ENCODE measurements at places on chromosomes 6 and 20.

DNA sequence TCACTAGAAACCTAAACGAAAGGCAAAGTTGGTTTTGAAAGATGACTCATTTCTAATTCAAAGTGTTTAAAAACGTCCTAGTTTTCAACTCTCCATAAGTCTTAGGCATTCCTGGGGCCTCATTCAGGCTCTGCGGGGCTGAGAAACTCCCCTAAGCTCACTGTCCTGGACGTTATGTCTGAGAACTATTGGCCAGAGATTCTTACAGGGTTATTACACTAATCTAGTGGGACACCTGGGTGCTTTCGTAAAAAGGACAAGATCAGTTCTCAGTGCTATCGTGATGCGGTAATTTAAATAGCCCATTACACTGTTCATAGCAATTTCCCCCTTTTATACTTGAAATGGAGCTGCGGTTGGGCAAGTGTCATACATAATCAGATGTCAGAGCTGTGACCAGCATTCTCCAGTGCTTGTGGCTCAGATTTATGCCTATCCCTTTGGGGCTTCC is 280.9 kb downstream of the QKI start:
- no peak for DNase-seq

- DNase-seq: no peak
Measured at GRCh38 chr6:160355001-160355400, 6.8 kb downstream of the SLC22A3 start.

GRCh38 chr6:110359556-110359955 is 1.4 kb upstream of the METTL24 start:
- DNase-seq: no peak

DNA sequence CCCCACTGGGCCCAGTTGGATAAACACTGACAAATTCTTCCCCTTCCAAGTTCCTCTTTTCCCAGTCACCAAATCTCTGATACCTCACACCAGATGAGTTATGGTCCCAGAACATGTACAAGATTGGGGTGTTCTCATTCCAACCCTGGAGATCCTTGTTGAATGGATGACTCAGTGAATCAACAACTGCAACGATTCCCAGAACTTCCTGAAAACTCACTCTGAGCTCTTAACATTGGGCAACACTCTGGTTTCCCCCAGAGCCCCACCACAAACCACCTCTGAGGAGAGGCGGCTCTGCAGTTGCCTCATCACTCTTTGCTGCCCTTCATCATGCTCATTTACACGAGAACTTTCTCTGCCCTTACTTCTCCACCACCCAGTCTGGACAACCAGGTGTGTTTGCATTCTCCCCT is 115.2 kb downstream of the MRPL14 start:
- peak; percentile 90 for DNase-seq

DNA sequence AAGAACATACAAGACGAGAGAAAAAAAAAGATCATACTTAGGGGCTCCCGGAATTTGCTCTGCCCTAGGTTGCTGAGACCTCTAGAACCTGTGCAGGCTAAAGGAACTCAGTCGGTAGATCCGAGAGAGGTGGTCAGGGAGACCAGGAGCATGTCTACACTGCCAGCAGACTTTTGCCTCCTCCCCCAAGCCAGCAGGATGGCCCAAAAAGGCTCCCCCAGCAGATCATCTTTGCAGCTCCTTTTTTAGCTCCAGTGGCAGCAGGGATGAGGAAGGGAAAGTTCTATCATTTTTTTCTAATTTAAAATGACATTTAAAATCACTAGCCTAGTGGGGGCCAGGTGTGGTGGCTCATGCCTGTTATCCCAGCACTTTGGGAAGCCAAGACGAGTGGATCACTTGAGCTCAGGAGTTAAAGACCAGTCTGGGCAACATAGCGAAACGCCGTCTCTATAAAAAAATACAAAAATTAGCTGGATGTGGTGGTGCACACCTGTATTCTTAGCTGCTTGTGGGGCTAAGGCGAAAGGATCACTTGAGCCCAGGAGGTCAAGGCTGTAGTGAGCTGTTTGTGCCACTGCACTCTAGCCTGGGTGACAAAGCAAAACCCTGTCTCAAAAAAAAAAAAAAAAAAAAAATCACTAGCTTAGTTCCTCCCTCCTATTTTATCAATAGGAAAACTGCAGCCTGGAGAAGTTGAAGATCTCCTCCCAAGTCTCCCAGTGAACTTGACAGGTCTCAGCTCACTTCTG is 69.3 kb upstream of the MYL9 start:
- DNase-seq: no peak

- no peak for DNase-seq
Measured at GRCh38 chr6:72316675-72317380, 305.0 kb upstream of the KCNQ5 start.

GRCh38 chr6:113149511-113149910 is 707.6 kb upstream of the MARCKS start:
- no peak for DNase-seq

- no peak for DNase-seq
Measured at GRCh38 chr20:8183526-8183925, 51.5 kb downstream of the PLCB1 start.

DNA sequence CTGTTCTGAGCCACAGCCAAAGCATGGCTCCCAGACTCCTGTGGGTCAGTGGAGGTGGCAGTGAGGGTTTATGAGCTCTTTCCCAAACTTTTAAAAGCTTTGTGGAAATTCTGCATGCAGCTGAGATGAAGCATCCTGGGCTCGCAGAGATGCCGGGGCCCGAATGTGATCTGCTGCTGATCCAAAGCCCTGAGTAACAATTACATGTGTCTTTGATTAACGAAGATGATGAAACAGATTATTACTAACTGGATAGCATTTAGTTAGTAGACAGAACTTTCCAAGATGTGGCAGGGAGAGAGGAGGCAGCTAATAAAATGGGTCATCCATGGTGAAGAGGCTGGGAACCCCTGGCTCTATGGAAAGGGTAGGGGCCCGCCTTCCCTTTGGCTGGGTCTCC is 43.9 kb upstream of the MDFI start:
- no peak for DNase-seq

- no peak for DNase-seq
Measured at GRCh38 chr20:57688864-57689263, 21.0 kb downstream of the PMEPA1 start.

- DNase-seq: no peak
Measured at GRCh38 chr6:169082817-169083507, 170.7 kb downstream of the THBS2 start.

DNA sequence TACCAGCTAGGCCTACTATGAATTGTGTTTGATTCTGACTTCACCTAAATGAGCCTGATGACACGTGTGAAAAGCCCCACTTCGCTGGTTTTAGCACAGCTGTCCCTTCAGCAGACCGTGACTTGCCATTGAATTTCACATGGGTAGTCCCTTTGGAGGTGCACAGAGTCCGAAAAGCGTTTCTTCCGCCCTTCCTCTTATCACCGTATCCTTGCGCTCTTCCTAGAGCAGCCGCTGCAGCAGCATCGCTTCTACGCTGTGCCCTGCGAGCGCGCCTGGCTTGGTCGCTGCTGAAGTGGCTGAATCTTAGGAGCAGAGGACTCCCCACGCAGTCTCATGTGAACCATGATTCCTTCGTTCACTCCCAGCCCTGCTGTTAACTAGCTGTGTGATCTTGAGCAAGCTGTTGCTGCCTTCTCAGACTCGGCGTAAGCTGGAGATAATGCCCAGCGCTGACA is 127.0 kb downstream of the PACRG start:
- DNase-seq: no peak

GRCh38 chr6:19209202-19209601 is 628.0 kb upstream of the ID4 start:
- DNase-seq: no peak

DNA sequence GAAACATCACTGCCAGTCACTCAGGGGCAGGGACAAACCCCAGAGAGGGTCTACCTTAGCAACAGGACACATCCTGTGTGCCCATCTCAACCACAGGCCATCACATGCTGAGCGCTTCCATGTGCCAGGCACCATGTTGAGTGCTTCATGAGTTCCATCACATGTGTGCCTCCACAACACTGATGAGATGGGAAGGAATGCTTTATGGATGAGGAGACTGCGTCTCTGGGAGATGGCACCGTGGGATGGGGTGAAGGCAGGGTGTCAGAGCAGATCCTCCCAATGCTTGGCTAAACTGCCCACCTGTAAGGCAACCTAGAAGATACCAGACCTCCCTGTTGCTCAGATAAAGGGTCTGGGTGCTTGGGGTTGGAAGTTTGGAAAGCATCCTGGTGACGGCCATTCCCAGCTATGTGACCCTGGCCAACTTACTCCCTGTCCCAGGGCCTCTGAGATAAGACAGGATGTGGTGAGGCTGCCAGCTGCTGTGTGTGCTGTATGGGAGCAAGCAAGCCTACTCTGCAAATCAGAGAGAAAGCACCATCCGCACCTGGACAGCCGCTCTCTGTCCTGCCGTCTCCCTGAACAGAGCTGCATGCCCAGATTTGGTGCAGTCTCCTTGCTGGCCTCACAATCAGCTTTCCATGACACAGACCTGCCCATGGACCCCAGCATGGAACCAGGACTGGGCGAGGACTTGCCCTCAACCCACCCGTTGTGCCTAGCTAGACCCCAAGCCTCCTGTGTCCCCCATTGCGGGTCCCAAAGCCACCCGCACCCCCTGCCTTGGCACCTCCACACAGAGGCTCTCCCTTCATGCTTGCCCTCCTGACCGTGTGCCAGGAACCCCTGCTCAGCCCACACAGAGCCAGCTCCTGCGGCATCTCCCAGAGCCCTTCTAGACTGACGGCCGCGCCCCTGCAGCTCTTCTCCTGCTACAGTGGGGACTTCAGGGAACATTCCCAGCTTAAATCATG is 143.7 kb downstream of the SYNDIG1 start:
- no peak for DNase-seq

- DNase-seq: no peak
Measured at GRCh38 chr6:160767647-160768019, 65.6 kb downstream of the PLG start.

GRCh38 chr6:88574031-88574430 is 389.4 kb downstream of the RNGTT start:
- no peak for DNase-seq

DNA sequence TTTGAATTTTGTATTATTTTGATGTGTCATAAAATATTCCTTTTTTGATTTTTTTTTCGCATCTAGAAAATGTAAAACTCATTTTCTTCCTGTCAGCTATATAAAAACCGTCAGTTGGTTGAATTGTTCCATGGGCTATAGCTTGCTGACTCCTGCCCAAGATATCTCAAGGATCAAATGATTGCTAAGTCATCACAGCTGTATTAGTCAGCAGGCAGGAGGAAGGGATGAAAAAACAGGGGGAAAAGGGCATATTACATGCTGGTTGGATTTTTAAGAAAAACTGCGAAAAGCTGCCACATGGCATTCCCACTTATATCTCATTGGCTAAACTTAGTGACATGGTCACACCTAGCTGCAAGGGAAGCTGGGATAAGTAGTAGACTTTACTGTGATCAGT is 569.9 kb downstream of the BCKDHB start:
- DNase-seq: no peak

DNA sequence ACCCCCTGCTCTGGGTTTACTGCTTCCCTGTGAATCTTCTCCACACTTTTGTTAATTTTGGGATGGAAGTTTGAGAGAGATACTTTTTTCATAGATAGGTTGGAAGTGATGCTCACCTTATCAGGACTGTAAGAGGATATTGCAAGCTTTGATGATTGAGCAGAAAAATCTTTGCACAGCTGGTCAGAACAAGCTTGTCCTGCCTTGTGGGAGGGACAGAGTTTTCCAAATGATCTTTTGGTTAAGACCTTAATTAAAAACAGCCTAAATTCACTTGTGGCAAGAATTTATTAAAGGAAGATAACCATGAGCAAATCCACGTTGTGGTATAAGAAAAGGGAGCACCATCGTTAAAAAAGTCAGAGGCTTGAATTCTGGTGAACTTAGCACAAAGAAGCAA is 32.2 kb downstream of the E2F3 start:
- DNase-seq: no peak

DNA sequence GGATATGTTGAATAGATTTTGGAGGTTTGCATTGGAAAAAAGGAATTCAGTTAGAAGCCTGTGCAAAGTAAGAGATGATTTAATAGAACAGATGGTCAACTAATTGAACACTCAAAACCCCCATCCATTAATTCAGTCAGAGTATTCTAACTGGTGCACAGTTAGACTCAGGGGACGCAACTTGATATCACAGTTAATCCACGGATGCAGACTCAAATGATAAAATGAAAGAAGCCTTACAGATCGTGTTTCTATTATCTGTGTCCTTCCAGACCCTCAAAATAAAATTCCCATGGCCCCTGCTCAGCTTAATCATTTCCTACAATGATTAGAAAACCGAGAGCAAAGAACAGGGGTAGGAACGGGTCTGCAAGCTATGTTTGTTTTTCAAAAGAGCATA is 45.4 kb upstream of the DTNBP1 start:
- no peak for DNase-seq

DNA sequence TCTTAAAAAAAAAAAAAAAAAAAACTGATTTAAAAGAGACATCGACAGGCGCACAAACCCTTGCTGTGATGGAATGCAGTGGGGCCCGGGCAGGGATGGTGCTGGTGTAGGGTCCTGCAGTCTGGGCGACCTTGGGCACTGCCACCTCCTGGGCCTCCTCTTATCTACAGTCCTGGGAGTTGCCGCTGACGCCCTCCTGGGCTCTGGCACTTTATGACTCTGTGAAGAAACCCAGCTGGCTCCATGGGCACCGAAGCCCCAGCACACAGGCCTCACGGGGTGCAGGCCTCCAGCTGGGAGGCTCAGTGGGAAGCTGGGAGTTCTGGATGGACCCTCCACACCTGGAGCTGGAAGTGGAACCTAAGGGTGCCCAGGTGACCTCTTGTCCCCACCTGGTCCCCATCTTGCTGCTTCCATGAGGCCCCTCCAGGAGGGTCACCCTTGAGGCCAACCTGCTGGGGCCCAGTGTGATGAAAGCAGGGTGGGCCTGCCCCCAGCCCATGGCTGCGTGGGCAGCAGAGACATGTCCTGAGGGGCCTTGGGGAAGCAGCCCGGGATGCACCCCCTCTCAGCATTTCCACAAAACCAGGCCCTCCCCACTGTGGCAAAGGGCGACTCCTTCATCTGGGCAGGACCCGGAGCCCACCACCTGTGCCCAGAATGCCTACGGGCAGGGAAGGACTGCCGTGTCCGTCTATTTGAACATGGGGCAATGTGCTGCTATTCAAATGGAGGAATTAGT is 104.9 kb downstream of the ASXL1 start:
- no peak for DNase-seq

GRCh38 chr6:54188846-54189245 is 77.6 kb downstream of the MLIP start:
- DNase-seq: no peak

GRCh38 chr6:26251354-26252076 is 113.5 kb upstream of the BTN3A2 start:
- DNase-seq: no peak

- peak; percentile 79 for DNase-seq
Measured at GRCh38 chr20:54680872-54681619, 205.7 kb downstream of the DOK5 start.

Data from KBM-7 (cell line).